ENCODE measurements at places on chromosomes 3 and 15.

- no peak for DNase-seq
Observed at GRCh38 chr15:40296561-40297230, 11.0 kb downstream of the PLCB2 start.

DNA sequence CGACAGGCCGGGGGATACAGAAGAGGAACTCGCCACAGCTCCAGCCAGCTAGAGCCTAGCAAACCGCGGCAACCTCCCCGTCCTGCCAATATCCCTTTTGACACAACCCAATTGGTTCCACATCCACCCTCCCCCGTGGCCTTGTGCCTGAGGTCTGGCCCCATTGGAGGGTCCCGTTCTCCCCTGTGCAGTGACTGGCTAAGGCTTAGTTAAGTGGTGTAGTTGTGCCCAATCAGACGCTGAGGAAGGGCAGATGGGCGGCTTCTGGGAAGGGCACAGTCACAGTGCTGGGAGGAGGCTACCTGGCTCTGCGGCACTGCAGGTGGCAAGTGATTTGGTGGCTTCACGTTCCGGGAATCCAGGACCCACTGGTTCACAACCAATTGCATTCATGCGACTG lies 78.6 kb downstream of the SNRK start:
- no peak for DNase-seq

- DNase-seq, result no peak
Observed at GRCh38 chr3:23820888-23821287, 15.1 kb downstream of the UBE2E1 start.

- no peak for DNase-seq
Observed at GRCh38 chr3:38724392-38724736, 74.9 kb upstream of the SCN5A start.

- no peak for DNase-seq
Observed at GRCh38 chr15:97691799-97692198, 268.7 kb upstream of the ARRDC4 start.

DNA sequence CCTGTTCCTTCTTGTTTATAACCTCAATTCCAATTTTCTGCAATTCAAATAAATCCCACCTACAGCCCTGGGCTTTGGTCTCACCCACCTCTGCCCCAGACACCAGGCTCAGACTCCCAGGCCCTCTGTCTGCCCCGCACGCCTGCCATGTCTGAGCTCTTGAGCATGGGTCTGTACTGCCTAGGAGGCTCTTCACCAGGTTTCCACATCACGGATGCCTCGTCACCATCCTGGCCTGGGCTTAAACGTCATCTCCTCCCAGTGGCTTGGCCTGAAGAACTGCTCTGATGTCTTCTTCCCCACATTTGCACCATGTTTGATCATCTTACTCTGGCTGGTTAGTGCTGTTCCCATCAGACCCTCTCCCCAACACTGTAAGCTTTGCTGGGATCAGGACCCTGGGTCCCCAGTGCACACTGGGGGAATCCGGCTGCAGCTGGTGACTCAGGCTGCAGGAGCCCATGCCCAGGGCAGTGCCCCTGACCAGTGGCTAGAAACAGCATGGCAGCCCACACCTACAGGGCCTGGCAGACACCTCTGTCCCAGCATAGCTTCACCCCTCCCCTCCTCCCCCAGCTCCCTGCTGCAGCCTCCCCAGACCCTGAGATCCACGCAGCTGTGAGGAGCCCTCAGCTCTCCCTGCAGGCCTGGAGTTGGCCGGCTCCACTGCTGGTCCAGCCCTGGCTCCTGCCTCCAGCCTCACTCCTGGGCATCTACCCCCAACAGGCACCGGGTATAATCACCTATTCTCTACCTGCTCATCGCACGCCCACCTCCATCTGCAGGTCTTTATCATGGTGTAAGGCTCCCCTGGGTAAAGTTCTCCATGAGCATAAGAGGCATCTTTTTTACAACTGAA lies 162.8 kb upstream of the NSMCE3 start:
- DNase-seq, result no peak

- no peak for DNase-seq
Observed at GRCh38 chr15:77855871-77856270, 221.6 kb downstream of the TBC1D2B start.

- DNase-seq, result peak; percentile 53
Observed at GRCh38 chr15:22979238-22980188, 655 bp downstream of the CYFIP1 start.

DNA sequence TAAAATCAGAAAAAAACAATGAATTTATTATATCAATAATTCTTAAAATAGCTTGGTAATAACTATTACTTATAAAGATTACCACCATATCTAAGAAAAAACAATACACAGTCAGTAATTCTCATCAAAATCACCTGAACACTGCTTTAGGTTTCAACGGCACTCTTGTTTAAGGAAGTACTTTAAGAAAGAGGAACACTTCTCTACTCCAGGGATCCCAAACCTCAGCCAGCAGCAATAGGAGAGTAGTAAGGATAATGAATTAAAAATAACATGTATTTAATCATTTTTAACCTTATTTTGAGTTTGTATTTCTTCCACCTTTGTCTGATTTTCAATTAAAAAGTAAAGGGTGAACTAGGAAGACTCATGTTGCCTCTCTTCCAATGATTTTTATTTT lies 494.0 kb upstream of the NR2F2 start:
- DNase-seq, result no peak

- no peak for DNase-seq
Observed at GRCh38 chr3:96478496-96478895, 335.9 kb upstream of the EPHA6 start.

GRCh38 chr3:119508172-119508845 lies 10.0 kb downstream of the TIMMDC1 start:
- no peak for DNase-seq

DNA sequence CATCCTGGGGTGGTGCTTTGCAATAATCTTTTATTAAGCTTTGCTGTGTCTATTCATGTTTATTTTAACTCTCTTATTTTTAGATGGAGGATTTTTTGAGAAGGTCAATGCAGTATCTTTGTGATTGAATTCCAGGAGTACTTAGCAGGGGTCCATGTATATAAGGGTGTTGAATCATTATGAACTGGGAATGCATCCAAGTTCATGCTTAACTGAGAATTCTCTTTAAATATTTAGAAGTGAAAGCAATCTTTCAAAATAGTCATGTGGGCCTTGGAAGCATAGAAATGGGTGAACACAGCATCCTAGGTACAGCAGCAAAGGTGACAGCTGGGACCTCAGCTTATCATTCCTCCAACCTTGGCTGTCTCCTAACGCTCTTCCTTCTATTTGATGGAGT lies 27.3 kb downstream of the SPTSSB start:
- no peak for DNase-seq

DNA sequence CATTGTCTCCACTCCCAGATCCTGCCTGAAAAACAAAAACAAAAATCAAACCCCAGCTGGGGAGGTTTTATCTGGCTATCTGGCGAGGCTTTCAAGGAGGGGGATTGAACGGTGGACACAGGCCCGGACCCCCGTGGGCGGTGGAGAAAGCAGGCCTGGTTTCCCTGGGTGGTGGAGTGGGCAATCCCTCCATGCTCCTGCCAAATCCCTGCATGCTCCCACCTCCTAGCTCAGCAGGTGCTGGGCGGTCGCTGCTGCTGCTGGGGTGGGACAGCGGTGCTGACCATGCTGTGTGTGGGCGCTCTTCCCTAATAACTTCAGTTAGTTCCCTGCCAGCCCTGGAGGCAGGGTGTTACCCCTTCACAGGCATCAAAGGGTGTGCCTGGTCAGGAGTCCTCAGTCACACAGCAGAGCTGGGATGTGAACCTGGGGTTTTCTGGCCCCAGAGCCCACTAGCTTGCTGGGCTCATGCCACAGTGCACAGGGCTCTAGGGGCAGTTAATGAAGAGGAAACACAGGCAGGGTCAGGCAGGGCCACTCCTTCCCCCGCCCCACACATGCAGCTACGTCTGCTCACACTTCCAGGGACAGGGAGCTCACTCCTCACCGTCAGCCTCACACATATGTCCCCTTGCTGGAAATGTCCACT lies 15.9 kb upstream of the PLXND1 start:
- DNase-seq, result no peak

DNA sequence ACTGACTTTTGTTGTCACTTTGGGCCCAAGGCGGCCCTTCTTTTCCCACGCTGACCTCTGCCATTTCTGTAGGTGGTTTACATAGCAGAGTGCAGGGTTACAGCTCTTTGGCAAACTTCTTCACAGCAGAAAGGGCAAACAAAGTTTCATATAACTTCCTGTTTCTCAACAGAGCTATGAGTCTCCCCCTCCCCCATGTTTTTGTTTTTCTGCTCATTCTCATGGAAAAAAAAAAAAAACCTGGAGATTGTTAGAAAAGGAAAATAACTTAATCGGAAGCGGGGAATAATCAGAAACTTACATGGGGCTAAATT lies 342.0 kb upstream of the NR2F2 start:
- DNase-seq, result no peak

DNA sequence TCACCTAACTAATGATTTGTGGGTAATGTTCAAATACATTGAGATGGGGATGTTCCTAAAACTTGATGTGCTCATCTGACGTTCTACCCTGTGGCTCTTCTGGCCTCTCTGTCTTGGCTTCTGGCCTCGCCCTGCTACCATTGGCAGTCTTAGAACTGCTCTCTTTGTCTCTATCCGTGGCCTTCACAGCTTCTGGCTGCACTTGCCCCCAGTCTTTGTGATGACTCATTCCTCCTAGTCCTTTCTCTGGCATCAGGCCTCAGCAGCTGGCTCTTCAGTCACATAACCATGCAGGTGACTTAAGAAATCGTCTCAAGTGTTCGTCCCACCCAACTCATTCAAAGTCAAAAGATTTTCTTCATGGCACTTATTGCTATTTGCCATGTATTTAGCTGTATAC lies 188.1 kb downstream of the BBX start:
- DNase-seq, result peak; percentile 46

DNA sequence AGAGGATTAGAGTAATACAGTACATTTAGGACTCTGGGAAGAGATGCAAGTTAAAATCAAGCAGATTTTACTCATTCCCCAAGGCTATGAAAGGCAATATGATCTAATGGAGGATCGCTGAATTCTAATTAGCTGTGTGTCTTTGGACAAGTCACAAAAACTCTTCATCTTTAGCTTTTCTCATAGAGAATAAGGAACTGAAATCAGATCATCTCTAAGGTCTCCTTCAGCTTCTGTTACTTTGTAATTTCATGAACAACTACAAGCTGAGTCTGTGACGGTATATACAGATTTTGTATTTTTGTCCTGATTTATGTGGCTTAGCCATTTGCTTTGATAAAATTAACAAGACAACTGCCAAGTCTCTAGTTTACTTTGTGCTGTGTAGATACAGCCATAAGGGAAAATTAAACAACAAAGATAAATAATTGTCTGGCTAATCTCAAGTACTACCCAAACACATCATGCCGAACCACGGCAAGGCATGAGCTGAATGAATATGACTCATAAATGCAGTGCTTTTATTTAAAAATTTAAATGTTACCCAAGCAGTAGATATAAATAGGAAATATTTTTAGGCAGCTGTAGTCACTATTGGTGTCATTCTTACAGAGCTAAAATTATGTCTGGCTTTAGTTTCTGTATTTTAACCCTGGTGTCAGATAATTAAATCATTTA lies 81.5 kb downstream of the GAP43 start:
- DNase-seq, result no peak

DNA sequence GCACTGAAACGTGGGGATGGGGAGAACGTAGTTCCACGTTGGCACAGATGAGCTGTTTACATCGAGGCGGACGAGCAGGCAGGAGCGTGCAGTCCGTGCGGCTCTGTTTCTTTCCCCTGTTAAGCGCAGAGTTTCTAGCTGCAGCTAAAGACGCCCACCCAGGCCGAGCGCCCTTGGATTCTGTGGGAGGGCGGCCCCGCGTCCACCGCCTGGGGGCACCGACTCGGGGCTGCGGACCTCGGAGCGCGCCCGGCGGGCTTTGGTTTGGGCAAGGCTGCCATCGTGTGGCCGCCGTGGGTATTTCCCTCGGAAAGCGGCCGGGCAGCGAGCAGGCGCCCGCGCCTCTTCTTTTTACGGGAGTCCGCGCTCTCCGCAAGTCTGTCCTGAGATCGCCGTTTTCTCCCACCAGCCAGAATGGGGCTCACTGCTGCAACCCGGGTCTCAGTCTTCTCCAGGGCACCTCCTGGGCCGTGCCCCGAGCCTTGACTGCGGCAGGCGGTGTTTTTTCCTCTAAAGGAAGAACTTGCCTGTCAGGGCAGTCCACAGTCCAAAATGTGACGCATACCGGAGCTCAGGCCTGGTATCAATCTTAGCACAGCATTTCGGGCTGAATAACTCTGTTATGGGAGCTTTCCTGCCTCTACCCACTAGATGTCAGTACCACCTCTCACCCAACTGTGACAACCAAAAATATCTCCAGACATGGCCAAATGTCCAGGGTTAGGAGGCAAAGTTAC lies 219.9 kb upstream of the IGF1R start:
- DNase-seq, result peak; percentile 86

GRCh38 chr3:31314258-31314657 lies 218.5 kb upstream of the STT3B start:
- no peak for DNase-seq
